ENCODE measurements at places on chromosomes 11 and 22.

GRCh38 chr11:74739546-74740270 lies 8.5 kb upstream of the CHRDL2 start:
- DNase-seq: peak; percentile 49

DNA sequence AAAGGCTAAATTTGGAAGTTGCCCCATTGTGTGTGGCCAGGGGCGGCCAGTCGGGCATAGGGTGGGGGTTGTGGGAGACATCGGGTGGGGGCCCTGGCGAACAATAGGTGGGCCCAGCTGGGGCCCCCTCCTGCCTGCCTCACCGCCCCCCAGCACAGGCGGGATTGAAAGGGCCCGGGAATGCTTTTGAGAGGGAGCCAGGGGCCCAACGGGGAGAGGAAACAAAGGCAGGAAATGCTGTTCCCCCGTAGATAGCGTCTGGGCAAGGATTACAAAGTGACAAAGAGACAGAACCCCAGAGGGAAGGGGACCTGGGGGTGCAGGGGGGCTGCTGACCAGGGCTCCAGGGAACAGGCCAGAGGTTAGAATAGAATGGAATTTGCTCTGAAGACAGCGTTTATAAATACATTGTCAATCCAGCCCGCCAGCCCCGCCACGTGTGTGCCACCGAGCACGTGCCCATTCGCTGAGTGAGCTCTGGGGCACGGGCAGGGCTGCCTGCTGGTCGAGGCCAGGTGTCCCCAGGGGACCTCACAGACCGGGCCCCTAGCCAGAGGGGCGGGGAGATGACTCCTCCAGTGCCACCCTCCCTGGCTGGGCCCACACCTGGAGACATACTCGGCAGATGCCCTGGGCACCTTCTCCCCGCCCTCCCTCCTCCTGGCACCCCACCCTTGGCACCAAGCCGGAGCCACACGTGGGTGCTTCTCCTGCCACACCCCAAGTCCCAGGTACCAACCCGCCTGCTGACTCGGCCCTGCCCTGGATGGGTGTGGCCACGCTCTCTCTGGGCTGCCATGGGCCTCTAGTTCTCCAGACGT lies 9.7 kb downstream of the PDGFB start:
- DNase-seq: no peak

DNA sequence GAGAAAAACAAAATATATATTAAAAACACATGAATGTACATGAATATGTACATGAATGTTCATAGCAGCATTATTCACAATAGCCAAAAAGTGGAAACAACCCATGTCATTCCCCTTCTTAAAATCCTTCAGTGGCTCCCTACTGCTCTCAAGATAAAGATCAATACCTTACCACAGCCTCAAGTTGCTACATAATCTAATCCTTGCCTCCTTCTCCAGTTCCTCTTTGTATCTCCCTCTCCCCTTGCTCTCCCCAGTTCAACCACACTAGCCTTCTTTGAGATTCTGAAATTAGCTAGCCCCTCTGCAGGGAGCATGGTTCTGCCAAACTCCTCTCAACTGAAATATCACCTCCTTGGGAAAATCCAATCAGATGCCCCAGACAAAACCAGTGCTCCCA lies 28.1 kb downstream of the MTMR2 start:
- DNase-seq: no peak

DNA sequence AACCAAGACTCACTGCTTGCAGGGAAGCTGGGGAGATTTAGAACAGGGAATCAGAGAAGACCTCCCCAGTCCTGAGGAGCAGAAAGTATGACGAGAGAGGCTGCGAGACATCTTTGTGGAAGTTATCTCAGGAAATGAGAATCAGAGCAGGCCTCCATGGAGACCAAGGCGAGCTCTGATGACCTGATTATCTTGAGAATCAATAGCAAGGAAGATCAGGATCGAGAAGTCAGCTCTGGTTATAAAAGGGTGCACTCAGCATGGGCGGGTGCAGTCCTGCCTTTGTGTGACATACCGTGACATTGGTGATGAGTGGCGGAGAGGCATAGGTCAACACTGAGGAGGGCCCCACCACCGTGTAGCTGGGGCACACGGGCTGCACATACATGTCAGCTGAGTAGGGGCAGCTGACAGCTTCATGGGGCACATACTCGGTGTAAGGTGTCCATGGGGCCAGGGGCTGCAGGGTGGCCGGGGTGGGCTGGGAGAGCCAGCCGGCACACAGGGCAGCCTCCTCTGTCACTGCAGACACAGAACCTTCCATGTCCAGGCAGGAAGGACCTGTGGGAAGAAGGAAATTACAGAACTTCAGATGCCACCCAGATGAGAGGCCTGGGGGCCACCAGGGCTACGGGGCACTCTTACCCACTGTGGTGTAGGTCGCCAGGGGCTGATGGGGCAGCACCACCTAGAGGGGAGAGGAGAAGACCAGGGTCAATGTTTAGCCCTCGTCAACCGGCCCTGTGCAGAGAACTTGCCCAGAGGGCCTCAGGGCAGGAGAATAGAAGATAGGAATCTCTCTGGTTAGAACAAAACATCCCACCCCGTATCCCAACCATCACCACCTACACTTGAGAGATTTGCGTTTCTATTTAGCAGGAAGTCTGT lies 21.7 kb downstream of the POU2AF1 start:
- no peak for DNase-seq

GRCh38 chr22:27895600-27895999 lies 23.5 kb downstream of the PITPNB start:
- no peak for DNase-seq

GRCh38 chr22:25100948-25101347 lies 98.7 kb upstream of the CRYBB3 start:
- DNase-seq: no peak

DNA sequence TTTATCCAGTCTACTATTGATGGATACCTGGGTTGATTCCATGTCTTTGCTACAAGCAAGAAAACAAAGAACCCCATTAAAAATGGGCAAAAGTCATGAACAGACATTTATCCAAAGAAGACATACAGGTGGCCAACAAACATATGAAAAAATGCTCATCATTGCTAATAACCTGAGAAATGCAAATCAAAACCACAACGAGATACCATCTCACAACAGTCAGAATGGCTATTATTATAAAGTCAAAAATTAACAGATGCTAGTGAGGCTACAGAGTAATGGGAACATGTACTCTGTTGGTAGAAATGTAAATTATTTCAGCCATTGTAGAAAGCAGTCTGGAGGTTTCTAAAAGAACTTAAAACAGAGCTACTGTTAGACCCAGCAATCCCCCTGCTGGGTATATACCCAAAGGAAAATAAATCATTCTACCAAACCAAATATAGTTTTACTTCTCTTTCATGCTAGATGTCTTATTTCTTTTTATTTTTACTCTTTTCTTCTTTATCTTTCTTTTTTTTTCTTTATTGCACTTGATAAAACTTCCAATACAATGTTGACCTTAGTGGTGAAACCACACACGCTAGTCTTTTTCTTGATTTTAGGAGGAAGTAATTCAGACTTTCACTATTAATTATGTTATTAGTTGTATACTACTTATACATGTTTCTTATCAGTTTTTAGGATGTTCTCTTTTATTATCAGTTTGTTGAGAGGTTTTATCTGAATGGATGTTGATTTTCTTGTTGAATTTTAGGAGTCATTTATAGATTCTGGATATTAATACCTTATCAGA lies 14.3 kb downstream of the TRIM22 start:
- DNase-seq: no peak

DNA sequence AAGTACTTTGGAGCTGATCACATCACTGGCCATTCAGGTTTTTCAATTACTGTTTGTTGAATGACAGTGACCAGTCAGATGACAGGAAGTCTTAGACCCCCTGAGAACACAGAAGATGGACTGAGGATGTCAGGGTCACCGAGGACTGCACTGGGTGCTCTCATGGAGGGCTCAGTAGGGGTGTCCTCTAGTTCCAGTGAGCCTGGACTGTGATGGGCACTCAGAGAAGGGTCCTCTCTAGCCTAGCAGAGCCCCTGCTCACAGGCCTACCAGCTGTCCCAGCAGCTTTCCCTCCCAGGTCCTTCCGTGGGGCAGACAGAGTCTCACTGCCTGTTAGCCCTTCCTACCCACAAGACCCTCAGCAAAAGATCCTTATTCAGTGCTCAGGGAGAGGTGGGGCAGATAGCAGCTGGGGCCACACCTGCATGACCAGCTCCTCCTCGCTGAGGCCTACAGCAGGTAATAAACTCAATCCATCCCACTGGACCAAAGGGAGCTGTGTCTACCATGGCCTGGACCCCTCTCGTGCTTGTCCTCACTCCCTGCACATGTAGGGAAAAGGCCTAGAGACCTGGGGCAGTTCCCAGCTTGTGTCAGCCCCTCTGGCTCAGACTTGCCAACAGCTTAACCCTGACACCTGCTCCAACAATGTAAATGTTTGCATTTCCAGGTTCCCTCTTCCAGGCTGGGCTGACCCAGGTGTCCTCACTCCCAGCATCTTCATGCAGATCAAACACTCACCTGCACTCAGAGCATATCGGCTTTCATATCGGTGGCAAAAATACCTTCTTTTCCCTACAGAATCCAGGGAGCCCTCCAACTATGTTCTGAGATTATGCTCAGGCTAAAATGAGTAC lies 25.2 kb upstream of the VPREB1 start:
- no peak for DNase-seq

DNA sequence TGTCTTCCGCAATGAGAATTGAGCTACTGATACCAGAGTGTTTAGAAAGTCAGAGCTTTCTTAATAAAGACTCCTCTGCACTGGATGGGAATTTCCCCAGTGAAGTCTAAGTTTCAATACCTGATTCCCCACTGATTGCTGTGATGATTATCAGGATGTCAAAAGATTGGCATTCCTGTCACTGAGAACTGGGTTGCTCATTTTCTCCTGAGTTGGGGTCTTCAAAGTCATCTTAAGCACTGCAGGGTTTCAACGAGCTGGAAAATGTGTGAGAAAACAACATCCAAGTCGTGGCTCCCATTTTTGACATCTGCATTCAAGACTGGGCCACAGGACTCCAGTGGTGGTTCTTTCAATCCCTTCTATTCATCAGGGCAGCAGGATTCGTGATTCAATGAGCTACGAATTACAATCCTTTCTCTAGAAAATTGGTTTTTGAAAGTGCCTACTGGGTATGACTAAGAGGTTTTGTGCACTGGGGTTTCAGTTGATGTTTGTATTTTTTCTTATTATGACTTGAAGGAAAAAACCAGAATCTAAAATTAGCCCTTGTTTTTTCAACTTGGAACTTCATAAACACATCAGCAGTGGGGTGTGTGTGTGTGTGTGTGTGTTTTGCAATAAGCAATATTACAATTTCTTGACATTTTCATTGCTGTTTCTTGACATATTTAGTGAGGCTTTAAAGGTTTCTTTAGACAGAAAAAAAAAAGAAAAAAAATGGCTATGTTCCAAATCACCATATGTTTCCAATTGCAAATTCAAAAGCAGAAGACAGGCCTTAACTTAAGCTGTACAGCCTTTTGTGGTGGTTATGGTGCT lies 233.0 kb downstream of the FAM76B start:
- peak; percentile 49 for DNase-seq

DNA sequence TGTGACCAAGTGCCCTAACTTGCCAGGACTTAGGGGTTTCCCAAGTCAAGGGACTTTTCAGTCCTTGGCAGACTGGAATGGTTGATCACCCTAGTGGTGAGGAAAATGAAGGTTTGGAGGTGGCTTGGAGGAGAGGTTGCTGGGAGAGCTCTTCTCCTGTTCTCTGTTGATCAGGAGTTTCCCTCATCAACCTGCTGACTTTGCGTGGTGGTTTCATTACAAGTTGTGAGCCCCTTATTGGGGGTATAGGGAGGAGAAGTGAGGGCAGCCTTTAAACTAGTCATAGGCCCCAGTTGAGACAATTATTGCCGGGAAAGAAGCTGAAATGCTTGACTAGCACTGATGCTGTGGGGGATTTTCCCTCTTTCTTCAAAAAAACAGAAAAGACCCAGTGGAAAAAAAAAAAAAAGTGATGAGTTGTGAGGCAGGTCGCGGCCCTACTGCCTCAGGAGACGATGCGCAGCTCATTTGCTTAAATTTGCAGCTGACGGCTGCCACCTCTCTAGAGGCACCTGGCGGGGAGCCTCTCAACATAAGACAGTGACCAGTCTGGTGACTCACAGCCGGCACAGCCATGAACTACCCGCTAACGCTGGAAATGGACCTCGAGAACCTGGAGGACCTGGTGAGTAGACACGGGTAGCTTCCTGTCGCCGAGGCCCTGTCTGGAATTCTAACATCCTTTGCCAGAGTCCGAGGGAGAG lies at the start of gene CXCR5:
Gene CXCR5 (plus strand): TSS at position 525 of the 704 bp plus-strand sequence. CDS start 50 bp downstream, at position 575.
- peak; percentile 56 for DNase-seq

GRCh38 chr11:59208956-59209355 lies 3.8 kb downstream of the MPEG1 start:
- peak; percentile 57 for DNase-seq

DNA sequence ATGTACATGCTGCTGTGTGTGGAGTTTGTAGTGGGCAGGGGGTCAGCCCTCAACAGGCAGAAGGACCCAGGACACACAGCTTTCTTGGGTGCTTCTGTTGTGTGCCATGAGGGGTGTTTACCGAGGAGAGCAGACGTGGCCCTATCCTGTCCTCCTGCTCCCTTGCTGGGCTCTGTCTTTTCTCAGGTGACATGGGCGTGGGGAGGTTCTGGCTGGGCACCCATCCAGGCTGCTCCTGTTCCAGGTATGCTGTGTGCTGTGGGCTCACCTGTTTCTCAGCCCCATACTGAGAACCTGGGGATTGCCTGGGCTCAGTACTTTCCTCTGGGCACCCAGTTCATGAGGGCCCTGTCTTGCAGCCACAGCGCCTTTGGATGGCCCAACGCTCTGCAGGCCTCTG lies 23.3 kb downstream of the MICALL1 start:
- no peak for DNase-seq

- DNase-seq: no peak
Measured at GRCh38 chr22:49396817-49397216, 430.9 kb downstream of the BRD1 start.

- no peak for DNase-seq
Measured at GRCh38 chr11:79482800-79483199, 42.0 kb upstream of the TENM4 start.

- DNase-seq: no peak
Measured at GRCh38 chr11:118112711-118113430, 26.1 kb upstream of the SMIM35 start.

DNA sequence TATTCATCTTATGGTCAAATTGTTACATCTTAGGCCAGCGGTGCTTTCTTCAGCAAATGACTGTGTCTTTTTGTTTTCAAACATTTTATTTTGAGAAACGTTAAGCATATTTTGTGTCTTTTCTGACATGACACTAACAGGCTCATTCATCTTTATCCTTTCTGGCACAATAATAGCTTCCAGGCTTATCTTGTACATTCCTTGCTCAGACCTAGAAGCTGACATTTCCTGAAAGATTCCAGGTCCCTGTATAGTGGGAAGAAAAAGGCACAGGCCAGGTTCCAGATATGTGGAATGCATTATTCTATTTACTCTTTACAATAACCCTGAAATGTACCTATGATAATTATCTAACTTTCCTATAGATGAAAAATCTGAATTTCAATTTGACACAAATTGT lies 379.1 kb upstream of the B3GAT1 start:
- no peak for DNase-seq

- DNase-seq: no peak
Measured at GRCh38 chr22:27378311-27378800, 423.2 kb downstream of the MN1 start.

GRCh38 chr11:96259134-96259830 lies 83.7 kb downstream of the MAML2 start:
- DNase-seq: no peak
